Sigmoid colon (tissue), 7 donors: ENCODE measurements at places on chromosomes 7 and 10.
A peak's percentile ranks its signal among the peaks of the same experiment; 100 is the strongest.

DNA sequence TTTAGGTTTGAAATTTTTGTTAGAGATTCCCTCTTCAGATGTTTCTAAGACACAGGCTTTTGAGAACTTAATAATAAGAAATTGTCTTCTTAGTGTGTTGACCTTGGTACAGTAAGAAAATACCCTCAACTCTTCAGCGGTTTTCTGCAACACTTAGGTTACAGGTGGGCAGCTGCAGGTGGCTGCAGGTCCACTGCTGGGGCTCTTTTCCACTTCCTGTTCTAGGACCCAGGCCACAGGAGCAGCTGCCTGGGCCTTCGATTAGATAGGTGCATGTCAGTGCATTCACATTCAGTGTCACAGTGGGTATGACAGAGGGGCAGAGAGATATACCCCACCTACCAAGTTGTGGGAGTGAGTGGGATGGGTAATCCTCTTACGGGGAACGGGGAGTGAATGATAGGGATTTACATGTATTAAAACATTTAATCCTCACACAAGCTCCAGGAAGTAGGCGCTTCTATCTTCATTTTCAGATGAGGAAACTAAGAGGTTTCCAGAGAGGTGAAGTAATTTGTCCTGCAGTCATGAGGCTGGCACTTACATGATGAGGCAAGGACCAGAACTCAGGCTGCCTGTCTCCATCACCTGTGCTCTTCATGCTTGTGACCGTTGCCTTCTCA, 20.2 kb upstream of the SUV39H2 start:
- no peak for DNase-seq

DNA sequence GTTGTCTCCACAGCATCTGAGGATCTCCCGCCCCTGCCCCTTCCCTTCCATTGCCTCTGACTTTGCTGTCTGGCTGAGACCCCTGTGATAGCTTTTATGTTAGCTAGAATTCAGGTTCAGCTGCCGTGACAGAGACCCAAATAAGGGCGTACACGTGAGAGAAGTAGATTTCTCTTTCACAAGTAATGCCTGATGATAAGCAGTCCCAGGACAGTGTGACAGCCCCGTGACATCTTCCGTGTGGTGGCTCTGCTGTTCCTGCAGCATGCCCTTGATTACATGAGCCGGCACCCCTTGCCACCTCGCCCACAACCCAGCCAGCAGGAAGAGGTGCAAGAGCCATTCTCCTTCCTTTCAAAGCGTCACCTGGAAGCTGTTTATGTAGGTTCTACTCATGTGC, 130.9 kb upstream of the PODXL start:
- no peak for DNase-seq

GRCh38 chr7:116150588-116150987, 59.8 kb upstream of the TES start:
- DNase-seq: no peak

DNA sequence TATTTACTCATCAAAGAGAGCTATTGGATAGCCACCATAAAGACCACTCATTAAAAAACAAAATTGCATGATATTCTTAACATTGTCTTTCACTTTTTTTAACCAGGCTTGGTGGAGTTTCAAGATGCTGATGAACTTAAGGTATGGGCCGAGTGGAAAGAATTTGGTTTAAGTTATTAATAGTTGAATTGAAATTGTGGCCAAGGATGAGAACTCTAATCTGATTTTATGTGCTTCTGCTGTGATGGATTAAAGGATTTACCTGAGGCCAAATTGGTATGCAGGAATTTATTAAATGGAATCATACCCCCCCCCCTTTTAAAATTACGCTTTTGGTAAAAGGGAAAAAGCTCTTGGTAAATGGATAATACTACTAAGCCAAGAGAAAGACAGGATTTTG, 33.8 kb upstream of the TOMM7 start:
- no peak for DNase-seq

DNA sequence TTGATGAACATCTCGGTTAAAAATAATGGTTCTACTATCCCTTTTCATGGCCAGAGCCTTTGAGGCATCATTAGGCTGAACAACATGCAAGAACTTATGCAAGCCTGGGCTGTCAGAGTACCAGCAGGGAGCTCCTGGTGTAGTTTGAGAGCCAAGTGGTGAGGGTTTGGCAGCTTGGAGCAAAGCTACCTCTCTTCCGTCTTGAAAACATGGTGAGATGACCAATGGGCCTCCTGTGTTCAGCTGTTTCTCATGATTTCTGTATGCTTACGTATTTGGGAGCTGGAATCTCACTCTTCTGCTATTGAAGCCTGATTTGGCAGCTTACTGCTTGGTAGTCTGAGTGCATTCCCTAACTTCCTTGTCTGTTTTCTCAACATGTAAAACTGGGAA, 150.4 kb downstream of the CXCL12 start:
- no peak for DNase-seq

DNA sequence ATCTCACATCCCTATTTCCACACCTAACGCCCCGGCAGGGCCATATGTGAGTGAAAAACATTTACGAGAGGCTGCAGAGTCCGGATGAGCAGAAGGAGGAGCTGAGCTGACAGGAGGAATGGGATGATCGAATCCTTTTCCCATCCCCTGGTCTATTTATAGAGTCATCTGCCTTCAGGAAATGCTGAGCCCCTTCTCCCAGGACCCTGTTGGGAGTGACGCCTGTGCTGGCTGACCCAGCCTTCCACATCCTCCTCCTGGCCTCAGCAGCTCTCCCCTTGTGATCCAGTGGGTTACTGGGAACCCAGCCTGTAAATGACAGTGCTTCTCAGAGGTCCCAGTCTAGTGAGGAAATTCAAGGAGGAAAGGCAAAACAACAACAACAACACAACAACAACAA, 16.6 kb downstream of the DENND2A start:
- DNase-seq: peak; percentile 90

- DNase-seq: no peak
Measured at GRCh38 chr7:108327353-108327752, 128.9 kb downstream of the NRCAM start.

GRCh38 chr10:119371704-119372663, 164.6 kb downstream of the GRK5 start:
- no peak for DNase-seq

- no peak for DNase-seq
Measured at GRCh38 chr10:71368643-71369042, 28.1 kb upstream of the CDH23 start.

- no peak for DNase-seq
Measured at GRCh38 chr7:141456298-141456697, 94.9 kb upstream of the AGK start.

DNA sequence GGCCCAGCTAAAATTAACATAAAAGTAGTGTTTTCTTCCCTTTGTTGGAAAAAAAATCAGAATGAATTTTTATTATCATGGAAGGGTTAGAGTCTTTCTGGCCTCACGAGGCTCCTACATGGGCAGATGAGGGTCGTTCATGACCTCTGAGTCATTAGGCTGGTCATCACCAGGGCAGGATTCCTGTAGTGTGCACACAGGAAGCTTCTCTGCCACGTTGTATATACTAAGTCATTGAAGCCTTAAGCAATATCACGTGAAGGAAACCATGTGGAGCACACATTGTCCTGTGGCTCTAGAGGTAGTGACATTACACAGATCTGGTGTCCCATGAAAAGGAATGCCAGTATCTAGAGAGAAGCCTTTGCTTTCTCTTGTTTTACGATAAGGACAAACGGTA, 84.7 kb upstream of the C1QL3 start:
- DNase-seq: no peak

DNA sequence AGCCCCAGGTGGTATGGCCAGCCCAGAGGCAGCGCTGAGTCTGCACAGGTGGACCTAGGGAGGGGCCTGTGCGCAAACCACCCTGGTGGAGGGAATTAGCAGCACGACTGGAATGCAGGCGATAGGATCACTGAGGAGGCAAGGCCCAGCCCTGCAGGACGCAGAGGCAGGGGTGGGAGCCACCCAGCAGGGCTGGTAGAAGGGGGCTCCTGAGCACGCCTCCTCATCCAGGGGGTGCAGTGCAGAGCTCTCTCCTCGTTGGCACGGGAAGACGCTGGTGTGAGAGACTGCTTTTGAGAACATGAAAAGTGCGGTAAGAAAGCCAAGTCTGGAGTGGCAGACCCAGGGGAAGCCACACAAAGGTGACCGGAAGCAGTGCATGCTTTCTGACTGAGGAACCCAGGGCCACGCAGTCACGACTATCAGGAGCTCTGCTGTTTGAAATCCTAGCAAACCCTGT, 6.0 kb downstream of the FXYD4 start:
- peak; percentile 37 for DNase-seq

- no peak for DNase-seq
Measured at GRCh38 chr7:15099074-15099473, 196.5 kb upstream of the DGKB start.

GRCh38 chr7:47568056-47568455, 13.9 kb downstream of the TNS3 start:
- DNase-seq: no peak

- no peak for DNase-seq
Measured at GRCh38 chr10:58322072-58322834, 12.6 kb upstream of the UBE2D1 start.

GRCh38 chr10:94038024-94038423, 44.3 kb downstream of the PLCE1 start:
- DNase-seq: no peak

DNA sequence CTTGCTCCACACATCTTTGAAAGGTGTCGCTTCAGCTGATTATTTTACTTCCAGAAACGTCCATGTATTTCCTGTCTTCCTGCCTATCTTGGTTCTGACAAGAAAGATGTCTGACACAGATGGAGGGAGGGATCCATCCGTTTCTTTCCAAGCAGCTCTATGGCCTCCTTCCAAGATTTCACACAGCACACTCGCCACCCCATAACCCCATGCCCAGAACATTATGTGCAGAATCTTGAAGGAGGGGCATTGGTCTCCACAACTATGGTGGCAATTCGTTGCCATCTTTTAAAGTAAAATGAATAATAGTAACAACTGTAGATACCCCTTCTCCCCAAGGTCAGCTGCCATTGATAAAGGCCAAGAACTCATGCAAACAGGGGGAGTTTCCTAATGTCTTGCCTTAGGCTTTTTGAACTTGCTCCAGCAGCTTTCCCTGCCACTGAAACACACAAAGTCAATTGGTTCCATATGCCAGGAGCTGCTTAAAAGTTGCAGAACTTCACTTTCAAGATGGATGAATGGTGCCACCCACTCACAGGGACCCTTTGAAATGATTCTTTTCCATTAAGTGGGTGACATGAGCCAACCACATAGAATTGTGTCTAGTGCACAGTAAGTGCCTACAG, 60.0 kb downstream of the VSTM4 start:
- DNase-seq: no peak

- no peak for DNase-seq
Measured at GRCh38 chr10:60732198-60732806, 46.0 kb upstream of the CDK1 start.

- DNase-seq: no peak
Measured at GRCh38 chr7:47523401-47523800, 58.5 kb downstream of the TNS3 start.

DNA sequence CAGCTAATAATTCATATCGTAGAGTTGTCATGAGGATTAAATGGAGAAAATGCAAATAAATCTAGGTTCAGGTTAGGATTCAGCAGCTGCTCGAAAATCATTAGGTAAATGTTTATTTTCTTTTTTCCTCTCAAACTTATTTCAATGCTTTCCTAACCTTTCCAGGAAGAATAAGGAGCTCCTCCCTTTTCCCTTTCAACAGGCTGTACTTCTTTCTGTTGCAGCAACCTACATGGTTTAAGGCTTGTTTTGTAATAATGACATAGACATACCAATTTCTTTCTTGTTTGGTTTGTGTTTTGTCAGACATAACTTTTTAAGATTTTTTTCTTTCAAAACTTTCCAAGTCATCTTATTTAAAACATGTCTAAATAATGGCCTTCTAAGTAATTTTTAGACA, 18.2 kb downstream of the GPR141 start:
- DNase-seq: no peak

- DNase-seq: no peak
Measured at GRCh38 chr10:27646604-27647175, 98.9 kb downstream of the MKX start.

DNA sequence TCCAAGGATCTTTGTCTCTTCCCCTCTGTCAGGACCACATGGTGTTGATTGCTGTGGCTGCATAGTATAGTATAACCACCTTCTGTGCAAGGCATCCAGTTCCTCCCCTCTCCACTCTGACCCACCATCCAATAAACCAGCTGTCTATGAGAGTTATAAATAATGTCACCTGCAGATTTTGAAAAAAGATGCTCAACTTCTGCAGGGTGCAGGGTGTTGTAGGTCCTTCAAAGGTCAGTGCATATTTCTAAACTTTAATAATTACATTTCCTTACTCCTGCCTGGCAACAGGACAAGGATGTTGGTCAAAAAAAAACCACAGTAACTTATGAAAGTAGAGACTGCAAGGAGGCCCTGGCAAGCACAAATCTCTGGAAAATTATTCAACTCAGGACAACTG, 166.2 kb downstream of the PKD1L1 start:
- no peak for DNase-seq

GRCh38 chr10:82266438-82266837, 391.4 kb downstream of the NRG3 start:
- no peak for DNase-seq
